ENCODE measurements at places on chromosomes 3 and 15. TPM values are rescaled to one million over a fixed set of nuclear protein-coding genes. Genes with fewer than 3 reads are reported as not detected.
A peak's percentile ranks its signal among the peaks of the same experiment; 100 is the strongest.

The ERICH6 gene
- total RNA-seq = not detected

- H3K4me1 ChIP-seq = no peaks in the 10 kb centered on the region
- H3K27ac ChIP-seq = no peak overlapping the region
- H3K27me3 ChIP-seq = no peaks in the 10 kb centered on the region
- H3K4me3 ChIP-seq = no peak overlapping the region
- no peak for DNase-seq
- H3K36me3 ChIP-seq = peaks cover 6% of the 10 kb centered on the region
Measured at GRCh38 chr3:58383904-58384303, 49.7 kb downstream of the PDHB start.

DNA sequence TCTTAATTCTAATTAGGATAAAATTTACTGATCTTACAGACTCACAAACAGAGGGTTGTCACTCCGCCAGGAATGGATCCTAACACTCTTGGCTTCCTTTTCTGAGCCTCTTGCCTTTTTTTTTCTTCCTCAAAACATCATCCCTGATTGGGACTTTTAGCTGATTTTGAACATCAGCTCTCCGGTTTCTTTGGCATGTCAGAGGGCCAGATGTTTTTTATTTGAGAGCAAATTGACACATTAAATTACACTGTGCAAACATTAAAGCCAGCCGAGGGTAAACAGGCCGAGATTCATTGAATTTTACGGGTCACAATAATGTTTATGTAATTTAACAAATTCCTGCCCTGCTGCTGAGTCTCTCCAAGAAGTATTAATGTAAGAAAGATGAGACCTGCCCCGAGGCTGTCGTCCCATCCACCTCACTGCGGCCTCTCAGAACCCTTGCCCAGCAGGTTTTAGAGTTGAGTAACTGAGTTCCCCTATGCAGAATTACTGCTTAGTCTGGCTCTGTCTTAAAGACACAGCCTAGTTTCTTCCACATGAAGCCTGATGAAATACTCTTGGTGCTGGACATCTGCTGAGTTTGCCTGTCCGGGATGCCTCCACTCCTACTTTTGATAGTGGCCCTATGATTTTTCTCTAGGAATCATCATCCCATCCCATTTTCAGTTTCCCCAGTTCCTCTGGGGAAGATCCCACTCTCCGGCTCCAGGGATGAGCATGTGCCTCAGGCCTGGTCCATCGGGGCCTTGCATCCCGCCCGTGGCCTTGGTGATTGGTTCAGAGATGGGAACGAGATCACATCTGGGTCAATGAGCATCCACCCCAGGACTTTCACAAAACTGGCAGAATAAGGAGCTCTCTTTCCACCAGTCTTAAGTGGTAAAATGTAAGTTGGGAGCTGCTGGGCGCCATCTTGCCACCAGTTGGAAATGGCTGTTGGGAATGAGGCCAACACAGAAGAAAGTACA is 226.6 kb upstream of the TLE3 start:
- H3K27ac ChIP-seq = no peak overlapping the region
- DNase-seq = no peak
- no peaks in the 10 kb centered on the region for H3K36me3 ChIP-seq
- H3K27me3 ChIP-seq = no peaks in the 10 kb centered on the region

DNA sequence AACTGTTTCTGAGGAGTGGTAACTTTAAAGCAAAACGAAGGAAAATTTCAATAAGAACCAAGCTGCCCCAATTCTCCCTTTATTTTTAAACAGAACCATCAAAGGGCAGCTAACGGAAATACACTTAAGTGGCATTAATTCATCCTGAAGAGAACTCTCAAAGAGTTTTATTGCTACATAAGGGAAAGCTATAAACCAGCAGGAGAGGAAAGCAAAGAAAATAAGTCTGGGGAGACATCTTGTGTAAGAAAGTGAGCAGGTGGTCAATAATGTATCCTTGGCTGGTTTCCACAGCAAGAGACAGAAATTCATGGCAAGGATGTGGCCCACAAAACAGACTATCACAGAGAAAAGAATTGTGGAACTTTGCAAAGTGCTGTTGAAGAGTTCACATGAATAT is 40.0 kb upstream of the CMSS1 start:
- peaks cover 14% of the 10 kb centered on the region for H3K27me3 ChIP-seq
- DNase-seq = no peak
- no peaks in the 10 kb centered on the region for H3K36me3 ChIP-seq
- H3K4me3 ChIP-seq = no peak overlapping the region
- H3K4me1 ChIP-seq = peaks cover 6% of the 10 kb centered on the region

DNA sequence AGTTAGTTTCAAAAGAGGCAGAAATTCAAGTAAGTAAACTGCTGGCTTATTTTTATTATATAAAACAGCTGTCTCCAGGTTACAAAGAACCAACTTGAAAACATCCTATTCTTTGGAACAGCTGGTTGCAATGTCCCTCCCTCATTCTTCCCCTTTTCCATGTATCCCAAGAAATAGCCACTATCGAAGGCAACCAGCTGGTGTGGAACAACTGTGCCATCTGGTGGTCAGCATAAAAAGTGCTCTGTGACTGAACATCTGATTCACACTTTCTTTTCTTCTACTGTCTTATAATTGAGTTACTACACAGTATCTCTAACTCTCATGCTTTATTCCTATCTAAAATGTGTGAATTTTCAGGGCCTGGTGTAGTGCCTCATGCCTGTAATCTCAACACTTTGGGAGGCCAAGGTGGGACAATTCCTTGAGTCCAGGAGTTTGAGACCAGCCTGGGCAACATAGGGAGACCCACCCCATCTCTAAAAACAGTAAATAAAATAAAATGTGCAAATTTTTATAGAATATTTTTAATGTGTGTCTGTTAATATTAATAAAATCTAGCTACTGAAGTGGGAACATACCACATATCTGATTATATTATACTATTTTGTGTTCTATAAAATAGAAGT is 9.6 kb downstream of the OSBPL11 start:
- H3K27me3 ChIP-seq = no peaks in the 10 kb centered on the region
- H3K4me1 ChIP-seq = peaks cover 20% of the 10 kb centered on the region
- no peak overlapping the region for H3K4me3 ChIP-seq
- DNase-seq = peak; percentile 70

Measured in activated naive CD4-positive, alpha-beta T cell treated with anti-CD3 and anti-CD28 coated beads for 36 hours (primary cell).